ENCODE measurements at places on chromosomes 3 and 15.

DNA sequence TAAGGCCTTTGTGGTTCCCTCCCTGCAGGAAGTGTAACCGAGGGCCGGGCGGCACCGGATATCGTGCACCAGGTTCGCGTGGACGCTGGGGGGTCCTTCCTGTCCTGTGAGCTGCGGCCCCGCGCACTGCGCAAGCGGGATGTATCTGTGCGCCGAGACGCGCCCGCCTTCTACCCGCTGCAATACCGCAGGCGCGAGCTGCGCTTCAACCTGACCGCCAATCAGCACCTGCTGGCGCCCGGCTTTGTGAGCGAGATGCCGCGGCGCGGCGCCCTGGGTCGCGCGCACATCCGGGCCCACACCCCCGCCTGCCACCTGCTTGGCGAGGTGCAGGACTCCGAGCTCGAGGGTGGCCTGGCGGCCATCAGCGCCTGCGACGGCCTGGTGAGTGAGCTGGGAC, 35.9 kb downstream of the SAXO2 start:
- no peak for DNase-seq

DNA sequence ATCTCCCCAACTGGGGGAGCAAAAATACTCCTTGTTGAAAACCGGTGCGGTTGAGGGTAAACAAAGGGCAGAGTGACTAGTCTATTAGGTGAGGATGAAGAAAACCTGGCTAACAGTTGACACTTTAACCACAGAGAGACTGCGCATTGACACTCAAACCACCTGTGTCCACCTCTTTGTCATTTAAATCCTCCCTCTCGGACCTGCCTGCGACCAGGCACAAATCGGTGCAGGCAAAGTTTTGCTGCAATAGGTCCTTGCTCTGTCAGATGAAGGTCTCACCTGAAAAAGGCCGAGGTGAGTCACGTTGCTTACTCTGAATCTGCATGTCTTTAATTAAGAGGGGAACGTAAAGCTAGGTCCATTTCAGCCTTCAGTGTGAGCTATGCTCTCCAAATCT, 494.1 kb upstream of the DPPA4 start:
- no peak for DNase-seq

- DNase-seq, result no peak
Observed at GRCh38 chr3:50259432-50260026, 9.4 kb upstream of the SEMA3B start.

GRCh38 chr3:186596568-186597287, 16.1 kb upstream of the AHSG start:
- DNase-seq, result no peak

GRCh38 chr15:29939404-29939803, 117.1 kb upstream of the TJP1 start:
- DNase-seq, result no peak

- no peak for DNase-seq
Observed at GRCh38 chr3:122555275-122556071, 8.6 kb downstream of the PARP9 start.

- DNase-seq, result no peak
Observed at GRCh38 chr3:69180869-69181591, 58.6 kb upstream of the LMOD3 start.

DNA sequence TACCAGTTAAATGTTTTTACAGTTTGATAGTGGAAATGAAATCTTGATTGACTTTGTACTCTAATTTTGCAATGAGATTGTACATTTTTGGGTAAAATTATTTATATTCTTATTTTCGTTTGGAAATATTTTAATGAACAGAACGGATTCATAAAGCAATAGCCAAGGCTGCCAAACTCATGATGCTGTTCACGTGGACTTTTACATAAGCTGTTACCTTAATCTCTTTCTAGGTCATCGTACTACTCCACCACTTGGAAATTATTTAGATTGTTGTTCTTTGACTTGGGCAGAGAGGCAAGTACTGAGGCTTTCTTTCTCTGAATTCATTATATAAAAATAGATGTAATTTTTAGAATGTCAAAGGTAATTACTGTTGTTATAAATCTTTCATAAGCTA, 16.2 kb downstream of the SYNPR start:
- no peak for DNase-seq

DNA sequence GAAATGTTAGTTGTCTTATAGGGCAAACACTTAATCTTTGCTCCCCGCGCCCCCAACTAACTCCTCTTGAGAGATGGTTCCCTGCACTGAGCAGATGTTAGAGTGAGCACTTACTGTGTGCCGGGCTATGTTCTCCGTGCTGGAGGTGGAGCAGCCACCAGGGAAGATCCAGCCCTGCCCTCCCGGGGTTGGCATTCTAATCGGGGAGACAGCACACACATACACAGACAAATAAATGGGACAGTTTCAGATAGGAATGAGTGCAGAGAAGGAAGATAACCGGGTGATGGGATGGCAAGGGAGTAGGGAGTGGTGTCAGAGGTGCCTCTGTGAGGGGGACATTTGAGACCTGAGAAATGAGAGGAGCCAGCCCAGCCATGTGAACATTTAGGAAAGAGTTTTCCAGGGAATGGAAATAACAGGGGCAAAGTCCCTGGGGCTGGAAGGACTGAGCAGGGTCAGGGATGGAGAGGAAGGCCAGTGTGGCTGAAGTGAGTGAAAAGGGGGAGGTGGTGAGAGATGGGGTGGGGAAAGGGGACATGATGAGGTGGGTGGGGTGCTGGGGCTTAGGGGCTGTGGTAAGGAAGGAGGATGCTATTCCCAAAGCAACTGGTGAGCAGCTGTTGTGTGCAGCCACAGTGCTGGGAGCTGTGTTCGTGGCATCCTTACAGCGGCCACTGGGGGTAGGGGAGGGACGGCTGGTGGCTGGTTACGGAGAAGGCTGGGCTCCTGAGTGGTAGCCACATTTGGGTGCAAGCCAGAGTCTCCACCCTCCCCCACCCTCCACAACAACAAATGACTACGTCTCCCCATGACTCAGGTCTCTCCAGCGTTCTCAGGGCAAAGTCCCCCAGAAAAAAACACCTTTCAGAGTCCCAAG, 15.4 kb upstream of the FGD5 start:
- DNase-seq, result no peak

GRCh38 chr3:46438831-46439230, 25.9 kb downstream of the LTF start:
- DNase-seq, result no peak

DNA sequence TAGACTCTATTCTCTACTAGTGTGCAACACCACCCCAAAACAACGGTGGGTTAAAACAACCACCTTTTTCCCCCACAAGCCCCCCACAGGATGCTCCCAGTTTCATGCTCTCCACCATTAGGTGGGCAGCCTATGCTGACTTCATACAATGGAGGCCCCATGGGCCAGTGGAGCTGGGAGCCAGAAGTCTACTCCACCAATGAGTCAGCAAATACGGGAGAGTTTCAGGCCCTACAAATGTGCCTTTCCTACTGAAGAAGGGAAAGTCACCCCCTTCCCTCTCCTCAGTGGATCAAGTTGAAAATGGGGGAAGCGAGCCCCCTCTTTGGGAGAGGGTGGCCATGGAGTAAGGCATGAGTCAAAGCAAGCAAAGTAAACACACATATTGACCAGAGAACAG, 278.6 kb downstream of the NTRK3 start:
- no peak for DNase-seq

GRCh38 chr15:42996871-42997270, 76.3 kb upstream of the TTBK2 start:
- no peak for DNase-seq

GRCh38 chr15:67547836-67548235, 5.3 kb downstream of the MAP2K5 start:
- DNase-seq, result no peak

GRCh38 chr3:80238606-80239005, 470.8 kb upstream of the ROBO1 start:
- no peak for DNase-seq

- no peak for DNase-seq
Observed at GRCh38 chr3:79845546-79845945, 77.7 kb upstream of the ROBO1 start.

- DNase-seq, result no peak
Observed at GRCh38 chr3:186200726-186201125, 91.8 kb upstream of the ETV5 start.

GRCh38 chr3:104635872-104636580, 730.7 kb upstream of the ALCAM start:
- no peak for DNase-seq

- DNase-seq, result no peak
Observed at GRCh38 chr15:99511866-99512661, 53.7 kb upstream of the MEF2A start.

DNA sequence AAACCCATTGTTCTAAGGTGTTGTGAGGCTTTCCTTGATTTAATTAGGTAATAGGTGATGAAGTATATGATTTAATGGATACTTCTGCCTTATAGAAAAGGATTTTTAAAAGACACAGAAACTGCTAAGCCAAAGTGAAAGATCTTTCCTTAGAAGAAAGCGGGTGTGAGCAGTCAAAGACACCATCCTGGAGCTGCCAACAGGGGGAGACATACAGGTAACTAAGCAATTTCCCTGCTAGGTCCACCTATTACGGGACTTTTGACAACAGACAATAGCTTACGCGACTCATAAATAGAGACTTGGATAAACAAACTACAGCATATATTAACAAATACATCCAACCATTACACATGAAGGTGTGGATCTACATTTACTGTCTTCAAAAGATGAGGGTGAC, 669.5 kb downstream of the SQOR start:
- DNase-seq, result no peak

DNA sequence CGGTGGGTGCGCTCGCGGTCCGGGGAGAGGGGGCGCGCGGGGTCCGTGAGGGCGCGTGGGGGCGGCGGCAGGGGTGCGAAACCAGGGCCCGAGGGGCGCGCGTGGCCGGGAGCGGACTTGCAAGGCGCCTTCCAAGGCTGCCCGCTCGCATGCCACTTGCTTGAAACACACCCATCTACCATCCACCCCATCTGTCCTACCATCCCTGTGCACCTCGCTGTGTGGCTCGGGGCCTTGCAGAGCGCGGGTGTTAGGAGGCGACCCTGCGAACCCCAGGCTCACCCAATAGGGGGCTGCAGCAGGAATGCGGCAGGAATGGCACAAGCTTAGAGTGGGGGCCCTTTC, 240 bp downstream of the CFAP100 start:
- DNase-seq, result no peak

- no peak for DNase-seq
Observed at GRCh38 chr15:67373971-67374370, 119.4 kb downstream of the IQCH start.

DNA sequence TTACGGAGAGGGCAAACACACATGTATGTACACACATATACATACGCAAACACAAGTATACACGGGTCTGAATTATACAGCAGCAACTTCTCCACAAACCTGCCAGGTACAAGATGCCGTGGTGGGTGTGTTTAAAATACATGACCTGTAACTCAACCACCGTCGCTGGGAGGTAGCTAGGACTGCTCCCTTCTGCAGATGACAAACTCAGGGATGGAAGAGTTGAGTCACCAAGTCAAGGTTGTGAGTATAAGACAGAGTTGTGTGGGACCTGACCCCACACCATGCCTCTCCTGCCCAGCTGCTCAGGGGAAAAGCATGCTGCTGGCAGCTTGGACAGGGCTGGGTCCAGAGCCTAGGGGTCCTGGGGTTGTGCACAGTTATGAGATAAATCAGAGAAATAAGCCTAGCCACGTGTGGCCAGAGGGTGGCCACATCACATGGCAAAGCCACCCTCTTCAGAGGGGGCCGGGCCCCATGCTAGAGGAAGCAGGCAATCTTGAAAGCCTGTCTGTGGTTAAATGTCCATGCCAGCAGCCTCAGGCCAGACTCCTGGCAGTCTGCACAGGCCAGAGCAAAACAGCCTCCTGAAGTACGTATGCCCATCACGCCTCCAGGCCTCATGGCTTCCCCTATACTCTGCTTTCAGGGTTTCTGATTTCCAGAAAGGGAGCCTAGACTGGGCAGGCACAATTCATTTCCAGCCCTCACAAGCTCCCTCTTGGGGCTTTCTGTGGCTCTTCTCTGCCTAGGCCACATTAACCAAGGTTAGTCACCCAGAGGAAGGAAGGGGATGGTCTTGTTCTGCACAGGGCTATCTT, 107.7 kb upstream of the RPL32 start:
- DNase-seq, result no peak

DNA sequence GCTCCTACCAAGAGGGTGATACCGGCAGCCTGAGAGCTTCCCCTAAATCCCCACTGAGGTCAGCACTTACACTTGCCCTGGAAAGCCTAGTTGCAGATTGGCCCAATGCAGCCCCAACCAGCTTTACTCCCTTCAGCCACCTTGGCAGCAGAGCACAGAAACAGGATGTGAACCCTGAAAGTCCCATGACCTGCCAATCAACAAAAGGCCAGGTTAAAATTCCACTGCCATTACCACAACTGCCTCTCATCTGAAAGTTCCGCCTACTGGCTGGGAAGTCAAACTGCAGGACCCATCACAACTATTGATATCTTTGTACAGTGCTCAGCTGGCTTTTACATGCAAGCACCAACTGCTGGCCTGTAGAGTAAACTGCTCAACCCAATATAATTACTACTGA, 156.2 kb downstream of the ZMAT3 start:
- DNase-seq, result no peak

GRCh38 chr3:25532431-25533162, 104.5 kb downstream of the RARB start:
- no peak for DNase-seq

- no peak for DNase-seq
Observed at GRCh38 chr3:68893600-68894239, 38.6 kb downstream of the TAFA4 start.

DNA sequence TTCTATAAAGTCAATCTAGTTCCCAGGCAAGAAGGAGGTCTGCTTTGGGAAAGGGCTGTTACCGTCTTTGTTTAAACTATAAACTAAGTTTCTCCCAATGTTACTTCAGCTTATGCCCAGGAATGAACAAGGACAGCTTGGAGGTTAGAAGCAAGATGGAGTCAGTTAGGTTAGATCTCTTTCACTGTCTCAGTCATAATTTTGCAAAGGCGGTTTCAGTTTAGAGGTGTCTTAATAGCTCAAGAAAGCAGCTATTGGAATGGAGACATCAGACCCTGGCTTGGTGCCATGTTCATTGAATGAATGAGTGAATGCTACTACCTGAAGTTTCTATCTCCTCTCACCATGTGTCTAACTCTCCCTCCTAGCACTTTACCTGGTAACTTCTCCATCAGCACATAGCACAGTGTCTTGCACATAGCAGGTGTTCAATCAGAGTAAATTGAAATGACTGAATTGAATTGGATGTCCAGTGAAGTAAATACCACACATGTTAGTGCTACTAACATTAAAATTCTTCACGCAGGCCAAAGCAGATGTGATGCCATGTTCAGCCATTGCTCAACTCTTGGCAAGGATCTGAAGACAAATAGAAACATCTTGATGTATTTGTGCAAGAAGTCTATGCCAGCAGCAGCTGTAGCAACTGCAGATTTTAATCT, 28.2 kb downstream of the CLEC3B start:
- no peak for DNase-seq

DNA sequence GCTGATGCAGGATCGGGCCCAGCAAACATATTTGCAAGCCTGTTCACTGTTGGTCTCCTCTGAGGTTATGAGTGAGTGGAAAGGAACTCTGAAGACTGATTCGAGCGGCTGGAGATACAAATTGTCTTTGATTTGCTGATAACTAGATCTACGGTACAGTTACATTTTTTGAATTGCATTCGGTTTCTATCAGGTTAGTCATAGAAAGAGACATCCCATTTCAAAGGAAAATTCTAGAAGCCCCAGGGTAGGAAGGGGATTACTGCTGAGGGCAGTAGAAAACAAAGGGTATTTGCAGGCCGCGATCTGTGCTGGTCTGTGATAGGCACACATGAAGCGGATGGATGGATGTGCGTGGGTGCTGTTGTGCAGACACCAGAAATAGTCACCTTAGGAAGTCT, 228.4 kb downstream of the ITPR1 start:
- DNase-seq, result no peak
